Stimulated activated CD8-positive, alpha-beta memory T cell treated with anti-CD3 and anti-CD28 coated beads, Interleukin-7, amount 100 ng/mL, for 48 hours (primary cell): ENCODE measurements at places on chromosomes 2 and 18.
A peak's percentile ranks its signal among the peaks of the same experiment; 100 is the strongest.

- no peak for DNase-seq
These were observed 150.3 kb upstream of the ETAA1 start for GRCh38 chr2:67246791-67247190.

GRCh38 chr2:143935482-143935752 lies 584.5 kb downstream of the ZEB2 start:
- no peak for DNase-seq

- no peak for DNase-seq
These were observed 191.0 kb upstream of the PID1 start for GRCh38 chr2:229462112-229462511.

- no peak for DNase-seq
These were observed 20.8 kb upstream of the TMEM17 start for GRCh38 chr2:62526531-62527381.

GRCh38 chr2:180130403-180130802 lies 123.3 kb upstream of the CWC22 start:
- DNase-seq = no peak

- DNase-seq = no peak
These were observed 453 bp upstream of the ANTXR1 start for GRCh38 chr2:69012310-69013141.

DNA sequence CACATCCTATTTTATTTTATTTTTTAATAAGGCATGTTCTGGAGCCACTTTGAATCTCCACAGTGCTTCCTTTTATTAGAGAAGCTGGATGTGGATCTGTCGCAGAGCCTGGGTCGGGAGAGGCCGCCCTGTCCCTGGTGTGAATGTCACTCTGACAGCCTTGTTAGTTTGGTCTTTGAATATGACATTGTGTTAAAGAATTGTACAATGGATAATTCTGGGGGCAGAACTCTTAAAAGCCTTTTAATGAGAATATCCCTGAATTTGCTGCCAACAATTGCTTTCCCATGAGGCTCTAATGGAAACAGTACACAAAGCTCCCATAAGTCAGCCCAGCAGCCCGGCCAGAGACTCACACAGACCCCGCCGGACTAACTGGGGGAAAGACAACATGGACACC lies 82.4 kb downstream of the MTCL1 start:
- DNase-seq = no peak

DNA sequence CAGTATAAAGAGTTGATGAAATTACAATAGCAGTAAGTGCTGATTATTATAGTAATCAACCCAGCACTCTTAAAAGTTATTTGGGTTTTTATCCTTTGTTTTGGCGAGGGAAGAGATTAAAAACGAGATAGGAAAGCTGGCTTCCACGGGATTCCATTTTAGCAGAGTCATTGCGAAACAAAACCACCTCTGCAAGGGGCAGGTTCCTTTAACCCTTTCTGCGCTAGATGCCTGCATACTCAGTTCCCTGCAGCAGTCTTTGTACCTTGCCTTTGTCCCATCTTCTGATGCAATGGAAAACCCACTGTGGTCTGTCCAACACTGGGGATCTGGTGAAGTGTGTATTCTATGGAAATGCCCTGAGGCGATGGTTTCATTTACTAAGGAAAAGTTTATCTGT lies 2.7 kb downstream of the YPEL5 start:
- DNase-seq = no peak

GRCh38 chr18:69495338-69495737 lies 94.7 kb downstream of the DOK6 start:
- no peak for DNase-seq

DNA sequence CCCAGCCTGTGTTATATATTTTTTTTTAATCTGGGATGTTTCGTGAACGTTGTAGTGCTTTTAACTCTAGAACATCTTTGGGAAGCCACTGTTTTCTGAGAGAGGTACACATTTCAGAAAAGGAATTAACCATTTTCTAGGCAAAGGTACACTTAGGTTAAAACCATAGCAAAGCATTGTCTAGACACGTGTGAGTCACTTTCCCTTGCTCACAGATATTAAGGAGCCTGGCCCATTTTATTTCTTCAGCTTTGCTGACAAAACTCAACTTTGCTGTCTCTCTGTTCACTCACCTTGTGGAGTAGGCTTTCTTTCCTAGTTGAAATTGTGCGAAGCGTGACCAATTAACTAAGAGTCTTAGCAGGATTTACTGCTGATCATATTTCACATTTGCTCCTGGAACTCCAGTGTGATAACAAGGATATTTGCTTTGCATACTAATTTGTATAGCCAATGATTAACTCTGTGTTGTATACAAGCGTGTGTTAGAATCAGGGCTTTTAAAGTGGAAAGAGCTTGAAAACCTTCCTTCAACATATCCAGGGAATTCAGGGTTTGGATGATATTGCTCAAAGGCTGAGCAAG lies 215.0 kb upstream of the AGAP1 start:
- no peak for DNase-seq

DNA sequence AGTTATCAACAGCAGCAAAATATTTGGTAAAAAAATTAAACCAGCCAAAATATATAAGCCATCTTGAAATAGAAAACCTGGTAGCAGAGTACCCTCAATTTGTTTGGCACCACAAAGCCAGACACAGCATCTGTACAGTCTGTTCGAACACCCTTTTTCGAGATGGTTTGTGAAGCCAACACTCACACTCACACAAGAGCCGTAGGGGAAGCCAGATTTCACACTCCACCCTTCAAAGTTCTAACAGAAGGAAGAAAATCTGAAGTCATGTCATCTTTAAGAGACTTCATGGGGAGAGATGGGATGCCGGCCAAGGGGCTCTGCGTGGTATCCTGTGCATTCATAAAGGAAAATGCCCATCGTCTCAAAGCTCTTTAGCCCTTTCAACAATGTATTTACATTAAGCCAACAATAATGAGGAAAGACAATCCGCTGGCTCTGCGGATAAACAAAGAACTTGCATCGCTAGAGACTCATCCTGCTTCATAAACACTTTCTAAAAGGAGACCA lies 451.5 kb upstream of the CHST9 start:
- no peak for DNase-seq

DNA sequence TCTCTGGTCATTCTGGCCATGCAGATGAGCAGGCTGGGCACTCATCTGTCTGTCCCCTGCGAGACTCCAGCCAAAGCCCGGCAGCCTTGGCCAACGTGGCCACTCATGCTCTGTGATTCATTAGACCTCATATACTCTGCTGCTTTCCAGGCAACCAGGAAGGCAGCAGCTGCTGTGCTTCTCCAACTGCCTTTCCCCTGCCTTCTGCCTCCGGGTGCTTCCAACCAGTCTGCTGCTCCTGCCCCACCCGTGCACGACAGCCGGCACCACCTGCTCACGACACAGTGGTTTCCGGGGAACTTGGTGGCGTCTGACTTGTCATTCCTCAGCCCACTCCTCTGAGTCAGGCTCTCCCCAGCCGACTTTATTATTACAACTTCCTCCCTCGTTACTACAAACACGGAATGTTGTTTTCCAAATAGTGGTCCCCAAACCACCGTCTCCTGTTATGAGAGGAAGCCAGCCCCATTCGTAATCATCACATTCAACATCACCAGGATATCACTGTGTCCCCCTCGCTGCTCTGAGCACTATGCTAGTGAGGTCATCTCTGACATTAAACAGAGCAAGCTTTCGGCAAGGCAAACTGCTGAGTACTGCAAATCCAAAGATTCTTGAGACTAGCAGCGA lies 392.4 kb downstream of the ALK start:
- peak; percentile 11 for DNase-seq

DNA sequence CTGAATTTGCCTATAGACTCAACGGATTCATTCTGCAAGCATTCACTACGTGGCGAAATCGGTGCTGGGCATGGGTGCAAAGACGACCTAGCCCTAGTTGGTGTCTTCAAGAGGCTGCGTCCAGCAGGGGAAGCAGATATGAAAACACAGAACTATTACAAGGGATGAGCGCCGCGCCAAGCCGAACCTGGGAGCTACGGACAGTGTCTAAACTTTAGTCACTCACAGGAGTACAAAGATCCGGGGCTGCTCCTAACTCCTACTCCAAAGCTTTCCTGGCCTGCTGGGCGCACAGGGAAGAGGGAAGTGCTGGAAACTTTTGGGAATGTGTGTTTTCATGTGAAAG lies 732 bp upstream of the ANXA4 start:
- no peak for DNase-seq

DNA sequence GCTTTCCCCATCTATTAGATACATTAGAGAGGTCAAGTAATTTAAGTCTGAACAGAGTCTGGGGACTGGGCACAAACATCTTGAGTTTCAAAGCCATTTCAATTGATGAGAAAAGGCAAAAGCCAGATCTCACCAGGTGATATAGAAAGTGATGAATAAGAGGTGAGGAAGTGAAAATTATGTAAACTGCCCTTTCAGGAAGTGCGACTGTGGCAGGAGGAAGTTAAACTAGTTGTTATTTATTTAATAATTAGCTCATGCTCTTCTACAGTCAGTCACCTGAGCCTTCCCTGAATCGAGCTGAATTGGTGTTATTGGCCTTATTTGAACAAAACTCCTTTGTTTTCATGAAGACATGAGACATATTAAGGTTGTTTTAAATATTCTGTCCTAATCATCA lies 115.1 kb downstream of the CDH20 start:
- DNase-seq = no peak

GRCh38 chr2:84939426-84940087 lies 31.4 kb upstream of the KCMF1 start:
- DNase-seq = peak; percentile 53

DNA sequence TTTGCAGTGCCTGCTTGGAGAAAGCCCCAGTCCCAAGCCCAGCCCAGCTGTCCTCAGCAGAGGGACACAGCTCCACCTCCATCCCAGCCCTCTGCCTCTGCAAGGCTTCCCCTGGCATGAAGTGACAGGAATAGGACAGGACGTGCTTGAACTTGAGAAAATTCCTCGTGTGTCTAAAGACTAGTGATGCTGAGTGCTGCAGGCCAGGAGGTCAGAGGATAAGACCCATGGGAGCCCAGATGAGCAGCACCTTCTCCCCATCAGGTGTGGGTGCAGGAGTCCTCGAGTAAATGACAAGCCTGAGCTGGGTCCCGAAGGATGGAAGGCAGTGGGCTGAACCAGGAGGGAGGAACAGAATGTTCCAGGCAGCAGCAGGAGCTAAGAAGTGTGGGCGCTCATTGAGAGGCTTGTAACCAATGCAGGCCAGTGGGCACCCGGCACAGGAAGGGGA lies 67.8 kb upstream of the UXS1 start:
- DNase-seq = no peak

DNA sequence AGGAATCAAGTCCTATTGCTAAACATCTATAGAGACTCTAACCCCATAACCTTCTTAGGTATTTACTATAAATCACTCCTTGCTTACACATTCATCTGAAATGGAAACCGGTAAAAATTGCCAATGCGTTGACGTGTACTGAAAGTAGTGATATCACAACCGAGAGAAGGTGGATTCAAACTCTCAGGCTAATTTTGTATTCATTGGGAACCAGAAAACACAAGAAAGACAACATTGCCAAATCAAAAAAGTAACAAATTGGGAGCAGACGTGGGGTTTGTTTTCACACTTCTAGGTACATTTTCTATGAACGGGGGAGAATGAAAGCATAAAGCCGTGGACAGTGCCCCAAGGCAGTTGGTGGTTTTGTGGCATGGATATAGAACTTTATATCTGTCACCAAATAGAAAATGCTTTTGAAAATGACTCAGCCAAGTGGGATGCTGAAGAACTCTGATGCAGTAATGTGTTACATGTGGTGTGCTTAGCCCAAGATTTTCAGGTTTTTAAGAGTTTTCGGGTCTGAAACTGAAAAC lies 155.1 kb upstream of the RASGRP3 start:
- peak; percentile 22 for DNase-seq
